MG63 (cell line): ENCODE measurements at places on chromosomes 7 and 10. TPM values are rescaled to one million over a fixed set of nuclear protein-coding genes. Genes with fewer than 3 reads are reported as not detected.

GRCh38 chr7:50591098-50591479 is 25.9 kb upstream of the DDC start:
- DNase-seq: no peak

Gene SRGN
- 10.2 and 19.6 TPM in 2 replicates for total RNA-seq

Gene ODAD2
- 3.9 TPM in 2 replicates for total RNA-seq

Gene LRMDA
- 1.3 TPM in 1 of 2 replicates, not detected in the other for total RNA-seq

GRCh38 chr7:129438839-129439651 is 4.8 kb downstream of the STRIP2 start:
- peak; percentile 17 for DNase-seq

Gene TECPR1
- total RNA-seq: 4.8 and 9.5 TPM in 2 replicates

Gene LRRN3
- not detected in 2 replicates for total RNA-seq

GRCh38 chr10:126153711-126154628 is 234.3 kb downstream of the ADAM12 start:
- no peak for DNase-seq

Gene ALOX5
- total RNA-seq: not detected in 2 replicates

Gene HNRNPF
- 286 and 294 TPM in 2 replicates for total RNA-seq

Gene KCNIP2
- not detected in 2 replicates for total RNA-seq

Gene SYPL1
- total RNA-seq: 27.7 and 42.8 TPM in 2 replicates

Gene LRRC4
- total RNA-seq: not detected in 2 replicates

Gene UFSP1
- total RNA-seq: 5.4 and 6.8 TPM in 2 replicates

- no peak for DNase-seq
These were observed 110.9 kb upstream of the NANOS1 start for GRCh38 chr10:118918587-118918986.

GRCh38 chr10:122503886-122504609 is 42.7 kb downstream of the HTRA1 start:
- DNase-seq: no peak

DNA sequence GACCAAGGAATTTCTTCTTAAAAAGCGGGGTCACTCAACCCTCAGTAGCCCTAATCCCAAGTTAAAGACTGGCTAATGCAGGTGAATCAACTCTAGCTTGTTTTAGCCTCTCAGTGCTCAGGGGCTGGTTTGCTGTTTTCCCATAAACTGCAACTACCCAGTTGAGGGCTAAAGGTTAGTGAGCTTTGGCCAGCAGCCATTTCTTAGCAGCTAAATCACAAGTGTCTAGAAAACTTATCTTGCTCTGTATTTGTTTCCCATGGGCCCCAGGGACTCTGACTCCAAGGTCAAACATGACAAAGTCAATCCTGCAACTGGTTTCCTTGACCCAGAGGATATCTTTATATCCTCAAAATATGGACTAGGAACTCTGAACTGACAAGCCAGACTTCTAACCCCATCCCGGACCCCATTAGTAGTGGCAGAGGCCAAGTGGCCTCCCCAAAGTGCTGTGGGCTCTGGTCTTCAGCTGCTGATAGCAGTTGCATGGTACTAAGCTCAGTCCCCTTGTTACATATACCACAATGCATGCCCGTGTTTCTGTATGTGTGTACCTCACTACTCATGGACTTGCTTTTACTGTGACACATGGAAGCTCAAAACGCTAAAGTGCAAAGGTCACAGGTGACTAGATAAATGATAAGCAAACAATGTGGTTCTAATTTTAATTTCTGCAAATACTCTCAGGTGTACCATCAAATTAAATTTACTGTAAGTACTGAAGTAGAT is 793.0 kb upstream of the IGFBP3 start:
- no peak for DNase-seq

DNA sequence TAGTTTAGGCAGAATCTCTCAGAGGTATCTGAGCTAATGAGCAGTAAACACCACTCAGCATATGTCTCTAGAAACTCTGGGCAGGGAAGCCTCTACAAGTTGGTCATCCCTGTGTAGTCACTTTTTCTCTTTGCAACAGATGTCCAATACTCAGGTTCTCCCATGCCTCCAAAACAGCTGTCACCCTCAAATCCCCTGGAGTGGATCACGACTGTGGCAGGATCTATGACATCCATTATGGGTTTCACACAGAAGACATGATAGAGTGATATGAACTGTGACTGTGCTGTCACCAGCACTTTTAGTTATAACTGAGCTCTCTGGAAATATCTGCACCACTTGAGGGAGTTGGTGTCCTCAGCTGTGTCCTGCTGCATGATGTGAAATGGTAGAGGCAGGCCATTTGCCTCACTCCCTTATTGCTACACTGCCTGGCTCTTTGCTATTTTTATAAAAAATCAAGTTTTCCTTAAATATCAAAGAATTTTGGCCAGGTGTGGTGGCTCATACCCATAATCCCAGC is 24.1 kb upstream of the ZNRF2 start:
- no peak for DNase-seq

- DNase-seq: no peak
These were observed 474.9 kb downstream of the KCNMA1 start for GRCh38 chr10:77162697-77163096.
